ENCODE measurements at places on chromosomes 3 and 15.

DNA sequence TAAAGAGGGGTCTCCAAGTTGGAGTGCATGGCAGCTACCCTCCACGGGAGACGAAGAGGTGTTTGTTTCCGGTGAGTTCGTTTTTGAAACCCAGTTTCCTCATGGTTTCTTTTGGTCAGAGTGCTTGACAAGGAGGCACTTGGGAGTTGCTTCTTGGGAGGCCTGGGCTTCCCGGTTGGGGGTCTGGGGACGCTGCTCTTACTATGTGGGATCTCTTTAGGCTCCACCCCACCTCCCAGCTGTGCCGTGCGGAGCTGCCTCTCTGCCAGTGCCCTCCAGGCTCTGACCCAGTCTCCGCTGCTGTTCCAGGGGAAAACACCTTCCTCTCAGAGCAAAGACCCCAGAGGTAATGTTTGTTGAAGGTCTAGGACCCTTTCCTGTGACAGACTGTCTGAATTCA is 29.6 kb downstream of the KIF7 start:
- no peak for DNase-seq

- no peak for DNase-seq
These were observed 116.3 kb downstream of the PDZRN3 start for GRCh38 chr3:73508330-73508954.

DNA sequence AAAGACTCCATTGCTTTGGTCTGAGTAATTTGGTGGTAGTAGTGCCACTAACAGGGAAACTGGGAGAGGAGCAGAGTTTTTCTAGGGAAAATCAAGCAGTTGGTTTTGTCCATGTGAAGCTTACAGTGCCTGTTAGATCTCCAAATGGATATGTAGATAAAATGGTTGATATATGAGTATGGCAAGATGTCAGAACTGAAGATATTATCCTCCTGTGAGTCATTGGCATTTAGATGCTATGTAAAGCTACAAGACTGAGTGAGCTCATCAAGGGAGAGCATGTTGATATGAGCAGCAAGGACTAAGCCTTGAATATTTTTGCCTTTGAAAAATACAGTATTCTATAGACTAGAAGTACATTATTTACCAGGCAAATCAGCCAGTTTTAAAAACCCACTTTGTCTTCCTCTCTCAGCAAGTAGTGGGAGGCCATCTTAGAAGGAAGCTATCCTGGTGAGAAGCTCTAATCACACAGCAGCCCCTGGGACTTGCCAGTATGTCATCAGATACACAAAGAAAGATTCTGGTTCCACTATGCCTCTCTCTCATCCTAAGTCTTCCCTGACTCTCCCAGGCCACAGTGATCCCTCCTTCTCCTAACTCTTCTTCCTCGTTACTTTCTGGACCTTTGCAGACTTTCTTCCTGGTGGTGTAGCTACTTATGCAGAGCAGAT is 77.4 kb upstream of the ANKRD28 start:
- no peak for DNase-seq

DNA sequence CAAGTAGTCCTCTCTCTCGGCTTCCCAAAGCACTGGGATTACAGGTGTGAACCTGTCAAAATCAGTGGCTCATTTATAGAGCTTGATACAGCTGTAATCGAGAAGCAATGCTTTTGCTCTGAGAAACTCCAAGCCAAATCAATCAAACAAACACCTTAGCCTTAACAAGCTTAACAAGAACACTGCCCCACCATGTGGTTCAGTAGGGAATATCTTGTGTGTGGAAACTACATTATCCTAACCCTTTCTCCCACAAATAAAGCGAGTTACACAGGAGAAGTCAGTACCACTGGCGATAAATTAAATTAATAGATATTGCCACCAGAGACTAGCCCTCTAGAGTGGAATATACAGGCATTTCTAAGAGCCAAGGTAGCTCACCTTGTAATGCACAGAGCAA is 13.9 kb downstream of the CDAN1 start:
- DNase-seq: no peak

GRCh38 chr3:105755121-105755886 is 113.5 kb downstream of the CBLB start:
- no peak for DNase-seq

GRCh38 chr3:129453732-129454131 is 13.7 kb downstream of the IFT122 start:
- no peak for DNase-seq

- no peak for DNase-seq
These were observed 27.3 kb downstream of the KLF13 start for GRCh38 chr15:31353931-31354330.

DNA sequence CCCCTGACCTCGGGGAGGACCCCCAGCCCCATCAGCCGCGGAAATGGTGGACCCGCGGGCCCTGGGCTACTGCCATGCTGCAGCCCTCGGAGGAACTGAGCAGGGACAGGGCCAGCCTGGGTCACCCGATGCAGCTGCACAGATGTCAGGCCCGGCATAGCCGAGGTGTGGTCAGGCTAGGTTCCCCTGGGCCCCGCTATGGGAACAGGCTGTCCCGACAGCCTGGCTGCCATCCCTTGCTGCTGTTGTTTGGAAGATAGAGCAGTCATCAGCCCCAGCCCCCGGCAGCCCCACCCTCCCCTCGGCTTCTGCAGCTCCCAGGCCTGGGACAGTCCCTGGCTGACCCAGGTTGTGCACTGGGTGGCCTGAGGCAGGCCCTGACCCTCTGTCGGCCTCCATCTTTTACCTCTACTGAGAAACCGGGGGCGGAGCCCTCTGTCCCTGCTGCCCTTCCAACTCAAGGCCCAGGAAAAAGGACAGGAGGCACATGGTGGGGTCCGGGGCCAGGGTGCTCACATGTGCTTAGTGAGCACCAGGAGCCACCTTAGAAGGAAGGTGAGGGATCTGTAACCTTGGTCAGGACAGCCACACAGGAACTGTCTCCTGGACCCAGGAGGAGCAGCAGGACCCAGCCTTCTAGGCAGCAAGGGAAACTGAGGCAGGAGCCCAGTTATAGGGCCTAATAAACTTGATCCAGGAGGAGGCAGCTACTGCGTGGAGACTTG is 31.5 kb upstream of the FBLN2 start:
- DNase-seq: no peak

GRCh38 chr3:142215106-142215505 is 10.3 kb downstream of the GK5 start:
- DNase-seq: no peak

DNA sequence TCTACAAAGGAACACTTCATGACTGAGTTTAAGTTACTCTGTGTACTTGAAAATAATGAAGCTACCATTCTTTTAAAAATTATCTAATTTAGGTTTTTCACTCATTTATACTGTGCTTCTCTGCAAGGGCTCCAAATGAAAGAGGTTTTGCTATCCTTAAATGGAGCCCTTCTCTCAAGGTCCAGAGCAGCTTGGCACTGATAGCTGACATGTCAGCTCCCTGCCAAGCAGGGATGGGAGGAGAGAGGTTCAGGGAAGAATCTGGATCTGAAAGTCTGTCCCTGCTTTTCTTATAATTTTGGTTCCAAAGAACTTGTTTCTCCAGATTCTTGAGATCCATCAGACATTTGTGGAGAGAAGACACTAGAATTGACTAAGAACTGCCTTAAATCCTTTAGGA is 39.1 kb downstream of the MRPS11 start:
- no peak for DNase-seq

GRCh38 chr3:101972430-101973162 is 123.3 kb downstream of the NFKBIZ start:
- DNase-seq: no peak

GRCh38 chr3:155889952-155890351 is 19.5 kb downstream of the GMPS start:
- DNase-seq: no peak

DNA sequence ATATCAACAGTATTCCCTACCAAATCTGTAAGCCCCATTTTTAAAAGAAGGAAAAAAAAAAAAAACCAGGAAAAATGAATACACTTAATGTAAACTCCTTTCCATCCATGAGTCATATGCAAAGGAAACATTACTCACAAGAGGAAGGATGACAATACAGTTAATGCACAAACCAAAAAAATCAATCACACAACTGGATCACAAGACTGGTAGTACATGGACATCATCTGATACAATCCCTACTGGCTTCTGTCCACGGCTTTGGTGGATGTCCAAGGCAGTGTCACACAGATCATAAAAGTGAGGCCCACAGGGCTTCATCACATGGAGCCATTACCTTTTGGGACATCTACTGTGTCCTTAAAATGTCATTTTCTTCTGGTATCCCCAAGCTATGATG is 44.0 kb downstream of the SUCLG2 start:
- DNase-seq: no peak

DNA sequence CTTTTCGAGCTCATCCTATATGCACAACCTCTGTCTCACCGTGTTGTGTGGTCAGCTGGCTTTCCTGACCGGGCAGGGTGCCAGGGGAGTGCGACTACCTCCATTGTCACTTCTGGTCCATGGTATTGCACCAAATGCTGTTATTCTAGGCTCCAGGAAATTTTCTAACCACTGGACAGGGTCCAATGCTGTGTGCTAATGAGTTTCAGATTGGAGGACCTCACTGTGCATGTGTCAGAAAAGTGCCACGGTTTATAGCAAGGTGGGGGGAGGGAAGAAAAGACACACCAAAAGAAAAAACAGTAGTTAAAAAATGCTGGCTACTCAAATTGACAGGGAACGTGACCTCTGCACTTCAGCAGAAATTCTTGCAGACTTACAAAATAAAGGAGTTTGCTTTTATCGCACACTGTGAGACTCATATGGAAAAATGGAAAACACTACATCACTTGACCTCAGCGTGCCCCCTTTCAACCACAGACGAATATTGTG is 480.1 kb downstream of the FOXP1 start:
- DNase-seq: no peak

DNA sequence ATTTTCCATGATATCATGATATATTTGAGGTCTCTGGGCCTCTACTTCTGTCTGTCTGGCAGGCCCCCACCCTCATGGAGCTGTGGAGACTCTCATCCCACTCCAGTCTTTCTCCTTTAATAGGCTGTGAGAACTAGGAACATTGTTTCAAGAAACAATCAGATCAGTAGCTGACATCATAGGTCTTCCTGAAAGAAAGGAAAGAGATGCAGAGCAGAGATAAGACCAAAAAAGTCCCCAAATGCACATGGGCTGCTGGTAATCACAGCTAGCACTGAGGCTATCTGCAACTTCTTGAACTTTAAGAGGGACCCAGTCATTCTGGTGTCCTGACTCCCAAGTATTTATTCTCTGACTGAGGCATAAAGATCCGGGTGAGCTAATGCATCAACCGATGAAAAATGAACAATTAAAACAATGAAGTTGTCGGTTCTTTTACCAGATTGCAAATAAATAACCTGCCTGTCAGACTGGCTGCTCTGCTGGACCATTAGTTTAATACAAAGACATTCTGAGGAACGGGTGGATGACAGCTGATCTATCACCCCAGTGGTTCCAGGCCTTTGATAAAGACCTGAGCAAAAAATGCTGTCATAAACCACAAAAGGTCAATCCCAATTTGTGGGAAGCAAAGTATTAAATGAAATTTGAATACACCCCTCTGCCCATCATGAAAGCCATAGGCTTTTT is 780.8 kb upstream of the GOLIM4 start:
- DNase-seq: no peak

DNA sequence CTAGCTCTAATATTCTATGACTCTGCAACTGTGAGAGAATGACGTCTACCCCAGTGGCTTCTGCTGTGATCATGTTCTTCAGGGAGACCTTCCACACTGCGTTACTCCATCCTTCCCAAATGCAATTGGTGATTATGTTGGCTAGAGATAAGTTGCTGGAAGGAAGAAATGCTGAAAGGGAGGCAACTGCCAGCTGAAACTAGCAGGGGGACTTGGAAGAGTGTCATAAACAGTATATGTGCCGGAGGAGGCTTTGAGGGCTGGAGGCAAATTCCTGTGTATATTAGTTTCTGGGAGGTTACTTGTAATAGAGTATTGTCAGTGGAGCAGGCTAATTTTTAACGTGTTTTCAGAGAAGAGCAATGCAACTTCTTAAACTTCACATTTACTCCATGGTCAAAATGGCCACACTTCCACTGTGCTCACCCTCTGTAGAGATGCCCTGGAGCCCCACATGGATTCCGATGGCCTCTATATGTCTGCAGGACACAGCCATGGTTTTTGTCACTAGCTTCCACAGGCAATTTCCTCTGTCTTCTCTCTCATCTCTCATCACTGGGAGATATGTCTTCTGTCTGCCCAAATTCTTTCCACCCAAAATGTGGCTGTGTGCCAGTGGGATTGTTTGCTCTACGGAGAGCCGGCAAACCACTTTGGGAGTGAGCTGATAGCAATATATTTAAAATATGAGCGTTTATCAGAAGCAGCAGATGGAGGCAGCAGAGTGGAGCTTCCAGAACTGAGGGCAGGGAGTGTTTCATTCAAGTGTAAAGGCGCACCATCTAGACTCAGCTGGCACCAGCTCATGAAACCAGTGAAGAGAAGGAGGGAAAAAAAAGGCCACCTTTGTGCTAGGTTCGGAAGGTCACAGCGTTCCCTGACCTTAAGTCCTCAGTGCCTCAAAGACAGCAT is 13.3 kb upstream of the CD47 start:
- no peak for DNase-seq

DNA sequence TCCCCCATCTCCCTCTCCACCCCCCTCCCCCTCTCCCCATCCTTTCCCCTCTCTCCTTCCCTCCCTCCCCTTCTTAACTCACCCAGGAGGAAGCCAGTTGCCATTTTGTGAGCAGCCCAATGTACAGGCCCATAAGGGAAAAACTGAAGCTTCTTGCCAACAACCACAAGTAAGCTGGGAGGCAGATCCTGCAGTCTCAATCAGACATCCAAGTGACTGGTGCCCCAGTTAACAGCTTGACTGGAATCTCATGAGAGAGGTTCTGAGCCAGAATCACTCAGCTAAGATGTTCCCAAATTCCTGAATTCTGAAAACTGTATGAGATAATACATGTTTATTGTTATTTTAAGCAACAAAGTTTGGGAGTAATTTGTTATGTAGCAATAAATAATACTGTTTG is 90.7 kb downstream of the C3orf70 start:
- no peak for DNase-seq

DNA sequence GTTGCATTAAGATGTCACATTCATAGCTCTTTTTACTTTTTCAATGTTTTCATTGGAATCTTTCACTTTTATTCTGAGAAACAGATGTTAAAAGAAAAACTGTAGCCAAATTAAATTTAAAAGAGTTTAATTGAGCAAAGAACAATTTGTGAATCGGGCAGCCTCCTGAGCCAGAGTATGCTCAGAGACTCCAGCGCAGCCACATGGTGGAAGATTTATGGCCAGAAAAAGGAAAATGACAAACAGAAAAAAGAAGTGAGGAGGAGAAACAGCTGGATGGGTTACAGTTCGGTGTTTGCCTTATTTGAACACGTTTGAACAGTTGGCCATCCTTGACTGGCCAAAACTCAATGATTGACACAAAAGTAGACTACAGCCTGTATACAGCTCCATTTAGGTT is 33.8 kb upstream of the RAB11A start:
- DNase-seq: no peak

DNA sequence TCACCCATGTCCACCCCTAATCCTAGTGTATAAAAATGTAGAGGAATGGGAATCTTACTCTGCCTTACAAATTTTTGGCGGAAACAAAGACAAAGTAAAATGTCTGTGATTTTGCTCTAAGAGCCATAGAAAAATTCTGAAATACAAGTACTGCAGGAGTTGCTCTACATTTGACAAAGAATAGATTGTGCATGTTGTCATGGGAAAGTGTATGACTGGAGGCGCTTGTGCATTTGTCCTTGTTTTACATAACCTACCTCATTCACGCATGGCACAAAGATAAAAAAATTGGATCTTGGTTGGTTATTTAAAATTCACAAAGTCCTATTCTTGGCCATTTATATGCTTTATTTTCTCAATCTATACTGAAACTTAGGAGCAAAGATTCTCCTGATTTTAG is 2.0 kb upstream of the TUSC7 start:
- DNase-seq: no peak

- DNase-seq: no peak
These were observed 85.3 kb downstream of the DPH6 start for GRCh38 chr15:35460616-35461015.

GRCh38 chr3:131544557-131544956 is 41.8 kb upstream of the MRPL3 start:
- DNase-seq: no peak
